ENCODE measurements at places on chromosomes 16 and 17.
A peak's percentile ranks its signal among the peaks of the same experiment; 100 is the strongest.

DNA sequence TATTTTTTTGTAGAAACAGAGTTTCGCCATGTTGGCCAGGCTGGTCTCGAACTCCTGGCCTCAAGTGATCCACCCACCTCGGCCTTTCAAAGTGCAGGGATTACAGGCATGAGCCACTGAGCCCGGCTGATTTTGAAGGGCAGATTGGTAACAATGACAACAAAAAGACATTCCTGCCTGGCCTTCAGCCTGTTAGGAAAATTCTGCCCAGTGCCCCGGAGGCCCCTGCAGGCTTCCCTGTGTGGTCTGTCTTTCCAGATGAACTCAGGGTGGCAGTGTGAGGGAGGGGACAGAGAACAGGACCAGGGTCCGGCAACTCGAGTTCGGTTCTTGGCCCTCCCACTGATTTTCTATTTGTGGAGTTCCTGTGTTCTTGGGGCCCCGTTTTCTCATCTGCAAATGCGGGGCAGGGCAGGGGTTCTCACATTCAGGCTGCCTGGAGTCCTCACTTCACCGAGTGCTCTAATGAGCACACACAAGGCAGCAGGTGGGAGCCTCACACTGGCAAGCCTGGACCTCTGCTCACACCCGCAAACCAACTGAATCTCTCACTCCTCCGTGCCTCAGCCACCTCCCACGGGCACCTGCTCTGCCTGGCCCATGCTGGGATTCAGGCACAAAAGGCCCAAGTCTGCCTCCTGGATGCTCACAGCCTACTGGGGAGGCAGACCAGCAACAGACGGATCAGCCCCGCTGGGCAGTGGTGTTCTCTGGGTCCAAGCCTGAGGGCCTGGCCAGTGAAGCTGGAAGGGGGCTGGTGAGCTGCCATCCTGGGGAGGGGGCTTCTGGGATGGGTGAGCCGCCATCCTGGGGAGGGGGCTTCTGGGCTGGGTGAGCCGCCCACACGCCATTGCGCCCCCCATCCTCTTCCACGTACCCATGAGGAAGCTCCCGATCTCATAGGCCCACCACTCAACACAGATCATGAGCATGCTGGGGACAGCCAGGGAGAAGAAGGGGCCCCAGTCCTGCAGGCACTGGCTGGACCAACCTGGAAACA lies 10.3 kb downstream of the SLC47A2 start:
- no peak for DNase-seq

GRCh38 chr16:48607056-48607825 lies 2.7 kb downstream of the N4BP1 start:
- no peak for DNase-seq

DNA sequence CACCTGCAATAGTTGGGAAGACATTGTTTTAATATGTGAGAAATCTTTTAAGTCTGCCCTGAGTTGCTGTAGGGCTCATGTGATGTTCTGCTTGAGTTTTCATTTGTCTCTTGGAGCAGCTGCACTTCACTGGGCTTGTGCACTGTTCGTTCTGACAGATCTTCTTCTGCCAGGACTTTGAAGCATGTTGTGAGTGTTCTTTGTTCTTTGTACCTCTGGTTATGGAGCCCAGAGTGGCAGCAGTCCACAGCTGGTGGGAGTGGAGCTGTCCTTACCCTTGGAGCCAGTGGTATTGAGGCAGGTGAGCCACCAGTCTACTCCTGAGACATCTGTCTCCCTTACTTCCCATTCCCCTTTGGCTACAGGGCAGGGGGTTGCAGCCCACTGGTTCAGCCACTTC lies 64.6 kb downstream of the GNAO1 start:
- no peak for DNase-seq

DNA sequence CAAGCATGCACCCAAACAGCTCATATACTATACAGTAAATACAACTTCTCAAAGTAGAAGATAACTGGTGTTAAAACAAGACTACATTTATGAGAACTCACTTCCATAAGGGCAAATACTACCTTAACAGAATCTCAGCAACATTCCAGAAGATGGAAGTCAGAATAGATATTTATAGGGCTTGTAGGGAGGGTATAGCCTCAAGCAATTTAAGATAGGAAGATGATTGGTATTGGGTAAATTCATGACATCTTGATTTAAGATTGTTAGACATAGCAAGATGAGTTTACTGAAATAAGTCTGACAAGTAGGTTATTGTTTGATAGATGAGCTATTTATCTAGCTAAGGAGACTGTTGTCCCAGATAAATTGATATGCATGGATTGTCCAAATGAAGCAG lies 250.2 kb downstream of the CDH13 start:
- no peak for DNase-seq

DNA sequence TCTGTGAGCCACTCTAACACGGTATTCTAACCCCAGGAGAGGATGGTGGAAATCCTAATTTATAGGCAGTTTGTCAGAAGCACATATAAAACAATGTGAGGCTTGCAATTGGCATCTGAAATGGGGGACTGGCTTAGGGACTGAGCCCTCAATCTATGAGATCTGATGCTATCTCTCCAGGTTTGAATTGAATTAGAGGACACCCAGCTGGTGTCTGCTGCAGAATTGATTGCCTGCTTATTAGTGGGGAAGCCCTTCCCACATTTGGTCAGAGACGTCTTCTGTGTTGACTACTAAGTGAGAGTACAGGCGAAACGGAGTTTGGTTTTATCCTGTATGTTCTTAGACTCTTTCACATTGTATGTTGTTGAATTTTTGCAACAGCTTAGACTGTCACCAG lies 13.6 kb upstream of the TMIGD1 start:
- DNase-seq: no peak

DNA sequence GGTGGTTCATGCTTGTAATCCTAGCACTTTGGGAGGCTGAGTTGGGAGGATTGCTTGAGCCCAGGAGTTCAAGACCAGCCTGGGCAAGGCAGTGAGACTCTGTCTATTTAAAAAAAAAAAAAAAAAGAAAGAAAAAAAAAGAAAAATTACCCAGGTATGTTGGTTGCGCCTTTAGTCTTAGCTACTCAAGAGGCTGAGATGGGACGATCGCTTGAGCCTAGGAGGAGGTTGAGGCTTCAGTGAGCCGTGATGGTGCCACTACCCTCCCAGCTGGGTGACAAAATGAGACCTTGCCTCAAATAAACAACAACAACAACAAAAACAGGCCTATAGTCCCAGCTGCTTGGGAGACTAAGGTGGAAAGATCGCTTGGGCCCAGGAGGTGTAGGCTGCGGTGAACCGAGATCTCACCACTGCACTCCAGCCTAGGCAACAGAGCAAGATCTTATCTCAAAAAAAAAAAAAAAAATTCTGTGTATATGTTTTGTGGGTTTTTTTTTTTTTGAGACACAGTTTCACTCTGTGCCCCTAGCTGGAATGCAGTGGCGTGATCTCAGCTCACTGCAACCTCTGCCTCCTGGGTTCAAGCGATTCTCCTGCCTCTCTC lies 12.5 kb upstream of the ANKRD40CL start:
- DNase-seq: peak; percentile 78
